ENCODE measurements at places on chromosomes 2 and 18. TPM values are rescaled to one million over a fixed set of nuclear protein-coding genes. Genes with fewer than 3 reads are reported as not detected.
A peak's percentile ranks its signal among the peaks of the same experiment; 100 is the strongest.

CBLN2 gene
- not detected for total RNA-seq

DNA sequence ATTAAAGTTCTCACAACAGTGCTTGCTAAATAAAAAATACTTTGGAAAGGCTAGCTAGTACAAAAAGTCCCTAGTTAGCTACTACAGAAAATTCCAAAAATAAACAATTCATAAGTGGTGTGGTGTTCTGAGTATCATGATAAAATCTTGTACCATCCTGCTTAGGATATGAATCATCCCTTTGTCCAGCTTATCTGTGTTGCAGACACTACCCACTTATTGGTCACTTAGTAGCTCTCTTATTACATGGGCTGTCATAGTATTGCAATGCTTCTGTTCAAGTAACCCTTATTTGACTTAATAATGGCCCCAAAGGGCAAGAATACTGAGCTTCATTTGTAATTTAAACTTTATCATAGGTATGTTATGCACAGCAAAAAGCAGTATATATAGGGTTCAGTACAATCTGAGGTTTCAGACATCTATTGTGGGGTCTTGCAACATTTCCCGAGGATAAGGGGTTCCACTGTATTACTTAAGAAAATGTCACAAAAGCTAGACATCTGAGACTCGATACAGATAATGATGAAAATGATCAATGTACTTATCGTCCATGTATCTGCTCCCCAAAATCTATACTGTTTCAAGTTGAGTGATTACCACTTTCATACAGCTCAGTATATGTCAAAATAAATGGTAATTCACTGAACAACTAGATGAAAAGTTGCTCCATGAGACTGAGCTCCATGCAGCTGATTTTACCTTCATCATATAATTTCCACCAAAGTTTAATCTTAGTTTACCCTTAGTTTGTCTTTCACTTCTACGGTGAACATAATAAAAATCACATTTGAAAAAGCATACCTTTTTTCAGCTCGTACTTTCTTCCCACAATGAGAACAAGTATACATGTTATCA is 93.8 kb downstream of the C2orf74 start:
- no peak overlapping the region for H3K27ac ChIP-seq
- peaks cover 49% of the 10 kb centered on the region for H3K36me3 ChIP-seq
- DNase-seq, result no peak
- peaks cover 7% of the 10 kb centered on the region for H3K4me1 ChIP-seq

DNA sequence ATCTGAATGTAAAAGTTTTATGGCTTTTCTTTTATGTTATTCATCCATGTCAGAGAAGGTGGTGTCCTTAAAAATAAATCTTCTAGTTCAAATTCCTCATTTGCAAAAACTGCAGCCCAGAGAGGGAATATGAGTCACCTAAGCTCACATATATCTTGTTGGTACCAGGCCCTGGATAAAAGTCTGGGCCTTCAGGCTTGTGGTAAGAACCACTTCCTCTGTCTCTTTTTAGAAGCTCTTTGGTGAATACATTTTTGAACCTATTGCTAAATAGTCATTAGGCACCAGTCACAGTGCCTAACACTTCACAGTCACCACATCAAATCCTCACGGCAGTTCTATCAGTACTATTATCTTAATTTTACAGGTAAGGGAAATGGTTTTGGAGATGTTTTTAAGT is 199.2 kb downstream of the KCNS3 start:
- H3K27ac ChIP-seq, result no peak overlapping the region
- H3K4me1 ChIP-seq, result no peaks in the 10 kb centered on the region
- no peak overlapping the region for H3K4me3 ChIP-seq
- DNase-seq, result no peak

DNA sequence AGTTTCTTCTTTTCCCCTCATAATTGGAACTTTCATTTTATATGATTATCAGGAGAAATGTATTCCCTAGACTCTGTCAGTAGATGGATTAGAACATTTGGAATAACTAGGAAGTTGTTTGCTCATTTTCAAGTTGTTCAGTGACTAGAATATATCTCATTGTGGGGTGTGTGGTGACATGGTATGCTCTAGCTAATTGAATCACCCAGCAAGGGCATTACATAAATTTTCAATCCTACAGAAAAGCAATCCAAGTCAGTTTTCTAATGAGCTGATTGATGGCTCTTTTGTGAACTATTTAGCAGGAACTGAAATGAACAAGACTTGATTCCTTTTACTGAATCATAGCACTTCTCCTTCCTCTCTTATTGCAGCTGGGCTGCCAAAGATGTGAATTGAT is 461.4 kb downstream of the TGIF1 start:
- no peaks in the 10 kb centered on the region for H3K36me3 ChIP-seq
- no peaks in the 10 kb centered on the region for H3K27me3 ChIP-seq
- no peak for DNase-seq
- no peak overlapping the region for H3K27ac ChIP-seq
- H3K4me1 ChIP-seq, result no peaks in the 10 kb centered on the region

PHLPP1 gene
- 12.3 TPM for total RNA-seq

- no peak for DNase-seq
- H3K36me3 ChIP-seq, result no peaks in the 10 kb centered on the region
- H3K27ac ChIP-seq, result no peak overlapping the region
- H3K4me1 ChIP-seq, result no peaks in the 10 kb centered on the region
- no peaks in the 10 kb centered on the region for H3K27me3 ChIP-seq
Measured at GRCh38 chr2:205287316-205287715, 395.0 kb upstream of the NRP2 start.

BABAM2 gene
- 46.7 TPM for total RNA-seq

WNT10A gene
- 0.28 TPM for total RNA-seq

CHRND gene
- total RNA-seq, result not detected

- no peak overlapping the region for H3K4me3 ChIP-seq
- H3K27ac ChIP-seq, result no peak overlapping the region
- no peaks in the 10 kb centered on the region for H3K36me3 ChIP-seq
- DNase-seq, result no peak
- no peaks in the 10 kb centered on the region for H3K4me1 ChIP-seq
Measured at GRCh38 chr2:167692936-167693335, 554.5 kb downstream of the STK39 start.

GREB1 gene
- total RNA-seq, result 0.05 TPM

CRYBA2 gene
- not detected for total RNA-seq

- H3K36me3 ChIP-seq, result no peaks in the 10 kb centered on the region
- no peaks in the 10 kb centered on the region for H3K27me3 ChIP-seq
- H3K4me1 ChIP-seq, result no peaks in the 10 kb centered on the region
- no peak overlapping the region for H3K4me3 ChIP-seq
- H3K27ac ChIP-seq, result no peak overlapping the region
- DNase-seq, result no peak
Measured at GRCh38 chr2:101160454-101160853, 9.3 kb upstream of the TBC1D8 start.

MOCOS gene
- total RNA-seq, result 0.57 TPM

DNA sequence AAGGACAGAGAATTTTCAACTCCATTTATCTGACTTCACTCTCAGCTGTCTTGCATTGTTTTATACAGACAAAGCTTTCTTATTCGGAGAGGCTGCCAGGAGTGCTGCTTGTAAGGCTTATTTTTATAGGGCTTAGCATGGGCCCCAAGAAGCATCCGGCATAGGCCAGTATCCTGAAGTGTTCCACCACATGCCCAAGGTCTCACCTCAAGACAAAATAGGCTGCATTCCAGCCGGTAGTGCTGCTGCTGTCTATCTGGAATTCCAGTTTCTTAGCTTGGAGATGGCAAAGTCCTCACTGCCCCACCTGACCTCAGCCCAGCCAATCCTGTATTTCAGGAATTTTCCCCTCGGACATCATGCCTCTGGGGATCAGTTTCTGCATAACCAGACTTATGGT is 47.6 kb upstream of the MCFD2 start:
- peaks cover 40% of the 10 kb centered on the region for H3K36me3 ChIP-seq
- peak overlapping the region; percentile 36 for H3K27ac ChIP-seq
- no peak for DNase-seq
- peaks cover 9% of the 10 kb centered on the region for H3K4me1 ChIP-seq
- H3K27me3 ChIP-seq, result no peaks in the 10 kb centered on the region
- no peak overlapping the region for H3K4me3 ChIP-seq

GRCh38 chr2:200279857-200280256 is 26.6 kb upstream of the SPATS2L start:
- H3K27ac ChIP-seq, result no peak overlapping the region
- no peaks in the 10 kb centered on the region for H3K36me3 ChIP-seq
- peaks cover 29% of the 10 kb centered on the region for H3K27me3 ChIP-seq
- no peak overlapping the region for H3K4me3 ChIP-seq
- no peaks in the 10 kb centered on the region for H3K4me1 ChIP-seq
- no peak for DNase-seq

DNA sequence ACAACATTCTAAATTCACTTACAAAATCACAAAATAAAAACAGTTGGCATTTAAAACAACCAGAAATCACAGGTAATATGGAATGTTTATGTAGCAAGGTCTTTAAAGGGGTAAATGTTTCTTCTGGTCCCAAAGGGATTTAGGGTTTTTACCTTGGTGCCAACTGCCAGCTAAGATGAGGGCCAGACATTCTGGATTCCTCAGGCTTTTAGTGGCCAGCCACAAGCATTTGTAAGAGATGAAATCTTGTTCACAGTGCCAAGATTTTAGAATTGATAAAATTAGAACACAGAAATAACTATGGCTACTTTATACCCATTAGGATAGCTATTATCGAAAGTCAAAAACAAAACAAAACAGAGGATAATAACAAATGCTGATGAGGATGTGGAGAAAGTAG is 60.4 kb upstream of the CDKL4 start:
- H3K4me1 ChIP-seq, result no peaks in the 10 kb centered on the region
- no peaks in the 10 kb centered on the region for H3K36me3 ChIP-seq
- no peak overlapping the region for H3K27ac ChIP-seq
- H3K27me3 ChIP-seq, result no peaks in the 10 kb centered on the region
- no peak for DNase-seq

DNA sequence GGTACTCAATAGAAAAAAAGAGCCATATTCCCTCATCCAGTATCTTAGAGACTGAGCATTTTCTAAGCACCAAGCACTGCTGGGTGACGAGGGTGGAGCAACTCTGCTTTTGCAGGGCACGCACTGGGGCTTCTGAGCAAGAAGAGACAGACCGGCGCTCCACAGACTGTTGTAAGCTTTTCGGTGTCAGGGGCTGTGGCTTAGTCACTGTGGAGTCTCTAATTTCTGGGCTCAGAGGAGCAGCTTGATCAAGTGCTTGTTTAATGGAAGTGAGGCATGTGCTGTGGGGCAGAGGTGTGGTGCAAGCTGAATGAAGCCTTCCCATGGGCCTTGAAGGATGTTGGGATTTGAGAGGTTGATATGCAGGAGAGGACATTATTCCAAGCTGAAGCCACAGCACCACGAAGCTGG is 227.1 kb downstream of the MYCN start:
- no peak overlapping the region for H3K4me3 ChIP-seq
- H3K4me1 ChIP-seq, result no peaks in the 10 kb centered on the region
- H3K36me3 ChIP-seq, result no peaks in the 10 kb centered on the region
- DNase-seq, result peak; percentile 31
- no peak overlapping the region for H3K27ac ChIP-seq

DNA sequence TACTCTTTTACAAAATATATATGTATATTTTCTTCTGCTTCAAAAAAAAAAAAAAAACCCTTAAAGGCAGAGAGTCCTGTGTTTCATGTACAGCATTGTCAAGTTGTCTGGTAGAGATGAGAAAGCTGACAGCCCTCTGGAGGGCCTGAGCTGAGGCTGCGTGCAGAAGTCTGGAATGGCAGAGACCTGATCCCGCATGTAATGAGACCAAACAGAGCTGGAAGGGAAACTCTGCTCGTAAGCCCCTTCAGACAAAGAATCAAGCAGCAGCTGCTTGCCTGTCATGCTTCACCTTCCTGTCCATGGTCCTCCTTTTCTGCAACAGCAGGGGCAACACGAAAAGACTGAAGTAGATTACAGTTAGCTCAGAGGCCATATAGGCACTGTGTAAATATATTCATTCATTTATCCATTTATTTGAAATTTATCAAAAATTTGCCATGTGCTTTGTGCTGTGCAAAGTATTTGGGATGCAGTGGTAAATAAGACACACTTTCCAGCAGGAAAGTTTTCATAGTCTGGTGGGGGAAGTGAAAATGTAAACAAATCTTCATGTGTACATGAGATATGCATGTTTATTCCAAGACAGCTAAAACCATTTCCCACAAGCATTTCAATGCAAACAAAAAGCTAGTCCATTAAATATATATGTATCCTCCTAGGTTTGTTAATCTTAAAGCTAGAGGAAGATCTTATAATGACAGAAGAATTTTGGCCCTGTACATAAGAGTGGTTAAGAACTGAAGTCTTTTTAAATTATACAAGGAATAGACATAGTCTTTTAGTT is 912.7 kb downstream of the CPS1 start:
- no peak overlapping the region for H3K4me3 ChIP-seq
- H3K4me1 ChIP-seq, result no peaks in the 10 kb centered on the region
- no peak overlapping the region for H3K27ac ChIP-seq
- H3K36me3 ChIP-seq, result no peaks in the 10 kb centered on the region
- no peak for DNase-seq

RFX8 gene
- total RNA-seq, result 0.49 TPM

GRCh38 chr2:223779877-223780276 is 57.5 kb downstream of the AP1S3 start:
- no peaks in the 10 kb centered on the region for H3K36me3 ChIP-seq
- peak; percentile 80 for DNase-seq
- no peaks in the 10 kb centered on the region for H3K27me3 ChIP-seq
- no peak overlapping the region for H3K4me3 ChIP-seq

RAB11FIP5 gene
- total RNA-seq, result 13.4 TPM

- no peak overlapping the region for H3K27ac ChIP-seq
- H3K36me3 ChIP-seq, result no peaks in the 10 kb centered on the region
- peaks cover 5% of the 10 kb centered on the region for H3K4me1 ChIP-seq
- DNase-seq, result no peak
- no peak overlapping the region for H3K4me3 ChIP-seq
Measured at GRCh38 chr2:237885931-237886684, 26.7 kb downstream of the RAMP1 start.

GRCh38 chr18:44701227-44701626 is 20.5 kb downstream of the SETBP1 start:
- no peak overlapping the region for H3K27ac ChIP-seq
- peaks cover 21% of the 10 kb centered on the region for H3K36me3 ChIP-seq
- no peak for DNase-seq

MGAT4A gene
- total RNA-seq, result 48.8 TPM

DNA sequence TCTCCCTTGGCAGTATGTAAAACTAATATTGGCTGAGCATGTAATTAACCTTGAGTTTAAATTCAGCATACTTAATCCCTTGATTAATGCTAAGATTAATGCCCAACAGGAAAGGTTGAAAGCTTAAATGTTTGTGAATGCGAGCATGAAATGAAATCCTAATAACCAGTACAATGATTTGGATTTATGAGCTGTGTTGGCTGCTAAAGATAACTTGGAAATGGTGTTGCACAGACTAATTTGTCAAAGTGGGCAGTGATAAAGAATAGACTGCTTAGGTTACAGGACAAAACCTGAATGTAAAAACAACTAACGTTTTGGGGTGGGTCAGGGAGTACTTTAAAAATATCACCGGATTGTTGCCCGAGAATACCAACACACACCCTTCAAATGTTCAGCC is 70.6 kb downstream of the MGAT5 start:
- no peak overlapping the region for H3K27ac ChIP-seq
- no peak overlapping the region for H3K4me3 ChIP-seq
- no peak for DNase-seq
- H3K27me3 ChIP-seq, result no peaks in the 10 kb centered on the region
